ENCODE measurements at places on chromosomes 12 and 14. TPM values are rescaled to one million over a fixed set of nuclear protein-coding genes. Genes with fewer than 3 reads are reported as not detected.

The IL22 gene
- total RNA-seq, result not detected

The OR6C75 gene
- not detected for total RNA-seq

The NINJ2 gene
- total RNA-seq, result not detected

The SMCO3 gene
- total RNA-seq, result 0.24 TPM

The TBK1 gene
- total RNA-seq, result 16.8 TPM

The STON2 gene
- 0.25 TPM for total RNA-seq

The OR2AP1 gene
- not detected for total RNA-seq

The DYRK4 gene
- total RNA-seq, result 35.8 TPM

The FOXA1 gene
- total RNA-seq, result not detected

The GLT8D2 gene
- total RNA-seq, result 79.5 TPM

The FAR2 gene
- 5.6 TPM for total RNA-seq

The PDZRN4 gene
- total RNA-seq, result not detected

The CCDC38 gene
- not detected for total RNA-seq

The CD63 gene
- total RNA-seq, result 2,145 TPM

The TCL1B gene
- total RNA-seq, result not detected

The OVCH1 gene
- 0.20 TPM for total RNA-seq

The TAS2R31 gene
- 2.4 TPM for total RNA-seq

The ACSM4 gene
- not detected for total RNA-seq

The MYF6 gene
- total RNA-seq, result not detected

The AMDHD1 gene
- not detected for total RNA-seq

The OAS2 gene
- 8.3 TPM for total RNA-seq

The HHIPL1 gene
- 3.9 TPM for total RNA-seq

The TAS2R8 gene
- total RNA-seq, result not detected

The CYP46A1 gene
- 0.19 TPM for total RNA-seq

The NPAS3 gene
- 0.10 TPM for total RNA-seq

The EXOC3L4 gene
- 1.9 TPM for total RNA-seq

The COX8C gene
- total RNA-seq, result not detected

The CCDC175 gene
- not detected for total RNA-seq

The IGFBP6 gene
- total RNA-seq, result 457 TPM

The IGF1 gene
- total RNA-seq, result 1.1 TPM

The MGST1 gene
- total RNA-seq, result 774 TPM

The TEX52 gene
- not detected for total RNA-seq

The SVOP gene
- total RNA-seq, result not detected

The PRKD1 gene
- total RNA-seq, result 18.7 TPM
